ENCODE measurements at places on chromosomes 1 and 21.
A peak's percentile ranks its signal among the peaks of the same experiment; 100 is the strongest.

DNA sequence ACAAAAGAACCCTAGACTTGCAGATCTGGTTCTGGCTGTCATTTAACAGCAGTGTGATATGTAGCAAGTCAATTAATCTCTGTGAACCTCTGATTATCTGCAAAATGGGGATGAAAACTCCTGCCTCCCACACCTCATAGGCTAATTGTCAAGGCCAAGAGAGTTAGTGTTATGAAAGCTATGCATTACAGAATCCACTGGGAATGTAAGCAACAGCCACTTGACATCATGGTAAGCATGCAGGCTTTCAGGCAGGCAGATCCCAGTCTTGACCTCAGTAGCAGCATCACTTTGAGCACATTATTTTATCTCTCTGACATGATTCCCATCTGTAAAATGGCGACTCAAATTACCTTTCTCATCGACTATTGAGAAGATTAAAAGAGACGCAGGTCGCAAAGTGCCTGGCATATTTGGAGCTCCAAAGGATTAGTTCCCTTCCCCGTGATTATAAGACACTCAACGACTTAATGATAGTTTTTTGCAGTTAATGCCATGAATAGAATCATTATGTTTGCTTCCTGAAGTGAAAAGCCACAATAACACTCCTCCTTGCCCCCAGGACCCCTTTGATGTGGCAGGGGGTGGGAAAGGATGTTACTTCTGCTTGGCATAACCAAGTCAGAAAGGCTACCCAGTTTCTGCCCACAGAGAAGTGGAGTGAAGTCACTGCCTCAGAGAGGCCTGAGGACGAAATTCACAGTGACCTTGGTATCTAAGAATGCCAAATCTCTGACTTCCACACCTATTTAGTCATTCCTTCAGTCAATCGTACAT is 273.0 kb upstream of the NFIA start:
- no peak for DNase-seq

GRCh38 chr1:21254335-21254951 is 35.8 kb downstream of the ECE1 start:
- DNase-seq = no peak

GRCh38 chr1:6006882-6007281 is 14.7 kb upstream of the NPHP4 start:
- DNase-seq = no peak

GRCh38 chr1:30315185-30315960 is 408.0 kb downstream of the MATN1 start:
- DNase-seq = no peak

DNA sequence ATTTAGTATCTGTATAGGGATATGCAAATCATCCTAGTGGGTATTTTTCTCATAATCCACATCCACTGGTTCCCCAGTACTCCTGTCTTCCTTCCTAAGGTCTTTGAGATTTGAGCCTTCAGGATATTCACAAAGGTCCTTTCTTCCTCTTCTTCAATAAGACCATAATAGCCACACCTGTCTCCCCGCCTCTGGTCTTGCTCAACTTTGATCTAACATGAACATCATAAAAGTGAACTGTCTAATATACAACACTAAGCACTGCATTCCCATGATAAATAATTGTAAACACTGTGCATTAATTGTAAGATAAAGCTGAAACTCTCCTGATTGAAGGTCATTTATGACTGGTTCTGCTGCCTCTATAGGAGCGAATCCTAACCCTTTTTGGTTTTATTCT is 184.6 kb downstream of the DENND1B start:
- DNase-seq = no peak

- no peak for DNase-seq
These were observed 23.9 kb downstream of the CAPN8 start for GRCh38 chr1:223641523-223642039.

GRCh38 chr1:26970810-26971209 is 10.5 kb upstream of the KDF1 start:
- no peak for DNase-seq

GRCh38 chr1:51215169-51215568 is 20.9 kb upstream of the RNF11 start:
- no peak for DNase-seq

GRCh38 chr1:212777151-212777550 is 14.4 kb downstream of the NSL1 start:
- no peak for DNase-seq

- no peak for DNase-seq
These were observed 41.8 kb downstream of the SELENOF start for GRCh38 chr1:86872086-86872485.

DNA sequence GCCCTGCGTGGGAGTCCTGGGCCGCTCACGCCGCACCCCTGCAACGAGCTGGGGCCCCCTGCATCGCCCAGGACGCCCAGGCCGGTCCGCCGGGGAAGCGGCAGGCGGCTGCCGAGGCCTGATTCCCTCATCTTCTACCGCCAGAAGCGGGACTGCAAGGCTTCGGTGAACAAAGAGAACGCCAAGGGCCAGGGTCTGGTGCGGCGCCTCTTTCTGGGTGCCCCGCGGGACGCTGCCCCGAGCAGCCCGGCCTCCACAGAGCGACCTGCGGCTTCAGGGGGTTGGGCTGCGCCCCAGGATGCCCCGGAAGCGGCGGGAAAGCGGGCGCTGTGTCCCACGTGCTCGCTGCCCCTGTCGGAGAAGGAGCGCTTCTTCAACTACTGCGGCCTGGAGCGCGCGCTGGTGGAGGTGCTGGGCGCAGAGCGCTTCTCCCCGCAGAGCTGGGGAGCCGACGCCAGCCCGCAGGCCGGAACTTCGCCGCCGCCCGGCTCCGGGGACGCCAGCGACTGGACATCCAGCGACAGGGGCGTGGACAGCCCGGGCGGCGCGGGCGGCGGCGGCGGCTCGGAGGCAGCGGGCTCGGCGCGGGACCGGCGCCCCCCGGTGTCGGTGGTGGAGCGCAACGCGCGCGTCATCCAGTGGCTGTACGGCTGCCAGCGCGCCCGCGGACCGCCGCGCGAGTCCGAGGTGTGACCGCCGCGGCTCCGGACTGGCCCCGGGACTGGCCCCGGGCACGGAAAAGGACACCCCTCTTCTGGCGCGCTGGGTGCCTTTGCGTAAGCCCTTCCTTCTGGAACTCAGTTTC is 2.7 kb downstream of the FAM110D start:
- peak; percentile 82 for DNase-seq

DNA sequence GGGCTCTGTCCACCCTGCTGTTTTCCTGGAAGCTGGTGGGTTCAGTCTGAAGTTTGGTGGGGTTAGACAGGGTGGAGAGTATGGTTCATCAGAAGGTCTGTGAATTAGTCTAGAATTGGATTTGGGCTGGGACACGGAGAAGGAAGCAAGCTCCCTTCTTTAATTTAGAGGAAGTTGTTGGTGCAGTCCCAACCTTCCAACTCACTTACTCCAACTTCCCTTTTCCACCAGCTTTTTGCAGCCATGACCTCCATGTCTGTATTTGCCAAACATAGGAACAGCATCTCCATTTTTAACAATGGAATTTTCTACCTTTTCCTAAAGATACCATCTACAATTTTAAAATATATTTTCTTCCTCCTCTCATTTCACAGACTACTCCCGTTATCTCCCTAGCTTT is 28.5 kb upstream of the PRELP start:
- DNase-seq = no peak

GRCh38 chr21:14875186-14875585 is 189.6 kb downstream of the NRIP1 start:
- no peak for DNase-seq

- peak; percentile 58 for DNase-seq
These were observed 96.4 kb downstream of the UBR4 start for GRCh38 chr1:19113697-19114092.

GRCh38 chr1:41504114-41505035 is 19.9 kb upstream of the EDN2 start:
- peak; percentile 99 for DNase-seq

DNA sequence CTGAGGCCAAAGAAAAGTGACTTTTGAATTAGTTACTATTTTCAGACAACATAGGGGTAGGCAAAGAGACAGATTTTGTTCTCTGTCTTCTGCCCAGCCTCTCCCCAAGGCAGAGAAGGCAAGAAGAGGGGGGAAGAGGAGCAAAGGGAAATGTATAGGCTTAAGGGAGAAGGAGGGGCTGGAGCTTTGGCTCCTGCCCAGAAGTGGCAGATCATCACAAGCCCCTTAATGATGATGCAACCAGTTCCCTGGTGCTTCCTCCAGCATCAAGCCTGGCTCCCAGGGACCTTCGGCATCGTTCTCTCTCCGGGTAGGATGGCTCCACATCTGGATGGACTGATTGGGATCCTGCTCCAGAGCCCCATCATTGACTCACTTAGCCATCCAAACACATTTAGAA is 112.8 kb downstream of the KCND3 start:
- no peak for DNase-seq

GRCh38 chr1:89949991-89950624 is 44.8 kb upstream of the ZNF326 start:
- DNase-seq = no peak

- peak; percentile 72 for DNase-seq
These were observed 2.6 kb downstream of the IRF2BP2 start for GRCh38 chr1:234607109-234608024.

- no peak for DNase-seq
These were observed 134.0 kb downstream of the DMRTB1 start for GRCh38 chr1:53592985-53593757.

- no peak for DNase-seq
These were observed 12.7 kb downstream of the UBE2J2 start for GRCh38 chr1:1260843-1261560.

DNA sequence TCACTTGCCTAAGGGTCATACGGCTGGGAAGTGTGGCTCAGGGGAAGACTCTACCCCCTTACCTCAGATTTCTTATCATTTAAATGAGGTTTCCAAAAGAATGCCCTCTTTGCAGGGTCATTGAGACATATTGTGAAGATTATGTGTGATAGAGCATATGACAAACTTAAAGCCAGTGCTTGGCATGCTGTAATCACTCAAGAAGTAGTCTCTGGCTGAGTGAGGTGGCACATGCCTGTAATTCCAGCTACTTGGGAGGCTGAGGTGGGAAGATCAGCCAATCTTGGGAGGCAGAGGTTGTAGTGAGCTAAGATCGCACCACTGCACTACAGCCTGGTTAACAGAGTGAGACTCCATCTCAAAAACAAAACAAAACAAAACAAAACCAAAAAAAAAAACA is 7.5 kb upstream of the LDLRAD2 start:
- no peak for DNase-seq

- no peak for DNase-seq
These were observed 485.2 kb downstream of the PLPP3 start for GRCh38 chr1:56094168-56094567.

GRCh38 chr1:56424744-56425493 is 154.4 kb downstream of the PLPP3 start:
- DNase-seq = peak; percentile 88

GRCh38 chr1:231899713-231900435 is 273.3 kb downstream of the DISC1 start:
- no peak for DNase-seq

- peak; percentile 47 for DNase-seq
These were observed 1.2 kb downstream of the S100A10 start for GRCh38 chr1:151992303-151993083.

DNA sequence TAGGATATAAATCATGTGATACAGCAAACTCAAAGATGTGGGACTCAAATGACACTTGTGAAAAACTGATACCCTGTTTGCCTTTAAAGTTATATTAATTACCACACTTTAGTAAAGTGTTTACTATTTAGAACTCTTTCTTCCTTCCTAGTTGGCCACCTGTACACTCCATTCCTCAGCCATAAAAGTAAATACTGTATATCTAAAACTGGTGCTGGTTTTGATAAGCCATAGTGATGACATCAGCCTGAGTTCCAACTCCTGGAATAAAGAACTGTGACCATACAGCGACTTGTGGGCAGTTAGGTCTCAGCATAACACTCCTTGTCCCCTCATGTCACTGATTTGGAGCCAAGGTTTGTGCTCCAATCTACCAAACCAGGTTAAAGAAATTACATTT is 2.8 kb downstream of the PTGER3 start:
- no peak for DNase-seq

DNA sequence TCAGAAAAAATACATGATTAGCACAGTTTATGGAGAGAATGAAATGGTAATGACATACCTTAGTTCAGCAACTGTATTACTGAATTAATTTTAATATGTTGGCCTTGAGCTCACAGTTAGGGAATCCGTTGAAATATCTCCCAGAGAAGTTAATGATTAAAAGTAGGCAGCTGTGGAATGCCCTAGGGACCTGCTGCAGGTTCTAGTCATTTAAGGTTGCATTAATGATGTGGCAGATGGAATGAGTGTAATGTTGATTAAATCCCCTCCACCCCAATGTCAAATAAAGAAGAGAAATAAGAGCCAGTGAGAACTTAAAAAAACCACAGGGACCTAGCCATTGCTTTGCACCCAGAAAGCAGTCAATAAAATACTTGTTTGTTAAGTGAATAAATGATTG is 40.3 kb upstream of the TRIM45 start:
- DNase-seq = no peak

DNA sequence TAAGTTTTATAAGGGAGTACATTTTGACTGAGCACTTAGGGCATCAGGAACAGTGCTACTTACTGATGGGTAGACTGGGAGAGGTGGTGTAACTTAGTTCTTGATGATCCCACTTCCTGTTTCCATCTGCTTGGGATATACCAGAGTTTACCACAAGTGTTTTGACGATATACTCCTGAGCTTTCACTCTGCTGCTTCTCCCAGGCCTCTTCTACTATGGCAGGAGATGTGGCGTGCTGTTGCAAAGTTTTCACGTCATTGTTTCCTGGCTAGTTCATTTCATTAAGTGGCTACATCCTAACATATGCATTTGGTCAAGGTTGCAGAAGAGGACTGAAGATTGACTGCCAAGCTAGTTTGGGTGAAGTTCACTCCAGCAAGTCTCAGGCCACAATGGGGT is 41.3 kb upstream of the LAMC2 start:
- no peak for DNase-seq

DNA sequence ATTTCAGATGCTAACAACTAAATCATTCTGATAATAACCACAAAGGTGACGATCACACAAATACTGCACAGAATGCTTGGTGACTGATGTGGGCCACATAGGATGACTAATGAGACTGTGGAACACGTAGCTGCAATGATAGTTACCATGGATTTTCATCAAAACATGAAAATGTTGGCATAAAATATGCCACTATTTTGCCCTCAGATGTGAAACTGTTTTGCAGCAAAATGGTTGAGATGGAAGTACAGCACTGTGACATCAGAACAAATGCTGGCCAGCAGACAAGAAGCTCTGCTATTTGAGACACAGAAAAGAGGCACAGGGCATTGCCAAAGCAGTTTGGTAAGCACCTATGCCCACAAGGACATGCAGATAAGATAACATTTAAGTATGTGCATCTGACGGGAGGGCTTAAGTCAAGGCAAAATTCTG is 83.8 kb downstream of the NIBAN1 start:
- DNase-seq = no peak

DNA sequence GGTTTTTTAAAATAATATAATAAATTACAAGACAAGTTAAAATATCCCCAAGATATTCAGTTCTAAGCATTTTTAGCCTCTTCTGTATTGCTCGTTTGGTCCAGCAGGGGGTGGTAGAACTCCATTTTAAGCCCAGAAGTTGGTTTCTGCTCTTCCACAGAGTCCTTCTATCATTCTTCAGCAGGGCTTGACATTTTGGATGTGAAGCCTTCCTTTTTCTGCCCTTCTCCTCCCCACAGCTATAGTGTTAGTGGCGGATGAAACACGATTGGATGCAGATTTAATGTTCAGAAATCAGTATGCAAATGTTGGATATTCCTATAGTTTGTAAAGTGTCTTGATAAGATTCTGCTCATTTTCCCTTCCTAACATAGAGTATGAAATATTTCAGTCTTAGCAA is 1.4 kb downstream of the NCAM2 start:
- DNase-seq = peak; percentile 47

GRCh38 chr1:42150651-42151050 is 2.6 kb upstream of the GUCA2B start:
- no peak for DNase-seq

GRCh38 chr1:165152727-165153126 is 203.8 kb downstream of the LMX1A start:
- no peak for DNase-seq
